ENCODE measurements at places on chromosomes 12 and 14.

DNA sequence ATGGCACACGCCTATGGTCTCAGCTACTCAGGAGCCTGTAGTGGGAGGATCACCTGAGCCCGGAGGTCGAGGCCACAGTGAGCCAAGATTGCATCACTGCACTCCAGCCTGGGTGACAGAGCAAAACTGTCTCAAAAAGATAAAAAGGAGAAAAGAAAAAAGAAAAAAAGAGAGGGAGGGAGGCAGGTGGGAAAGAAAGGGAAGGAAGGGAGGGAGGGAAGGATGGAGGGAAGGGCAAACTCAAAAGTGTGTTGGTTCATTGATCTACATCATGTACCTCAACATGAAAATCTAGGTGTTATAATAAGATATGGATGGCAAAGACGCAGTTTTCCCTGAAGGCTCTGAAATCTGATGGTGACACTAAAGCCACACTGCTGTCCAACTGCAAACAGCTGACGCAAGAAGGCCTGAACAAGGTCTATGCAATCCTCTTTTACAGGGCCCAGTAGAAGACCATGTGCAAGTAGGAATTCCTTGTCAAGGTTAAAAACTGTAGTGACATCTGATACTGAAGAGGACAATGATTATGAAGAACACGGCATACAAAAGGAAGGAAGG, 143.6 kb downstream of the ITPR2 start:
- no peak for DNase-seq

DNA sequence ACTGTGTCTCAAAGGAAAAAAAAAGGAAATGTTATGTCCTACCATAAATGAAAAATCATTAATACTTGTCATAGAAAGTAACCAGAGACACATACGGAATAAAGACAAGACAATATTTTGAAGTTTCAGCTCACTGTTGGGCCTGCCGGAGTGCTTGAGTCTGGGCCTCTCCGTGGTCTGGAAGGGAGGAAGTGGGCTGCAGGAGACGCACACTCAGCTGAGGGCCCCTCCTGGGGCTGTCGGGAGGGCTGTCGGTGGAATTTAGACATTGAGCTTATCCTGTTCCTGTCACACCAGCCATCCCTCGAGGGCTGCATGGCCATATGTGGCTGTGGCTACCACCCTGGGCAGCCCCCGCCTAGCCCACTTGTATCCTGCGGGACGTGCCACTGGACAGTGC, 80.6 kb downstream of the DDX51 start:
- DNase-seq = no peak

DNA sequence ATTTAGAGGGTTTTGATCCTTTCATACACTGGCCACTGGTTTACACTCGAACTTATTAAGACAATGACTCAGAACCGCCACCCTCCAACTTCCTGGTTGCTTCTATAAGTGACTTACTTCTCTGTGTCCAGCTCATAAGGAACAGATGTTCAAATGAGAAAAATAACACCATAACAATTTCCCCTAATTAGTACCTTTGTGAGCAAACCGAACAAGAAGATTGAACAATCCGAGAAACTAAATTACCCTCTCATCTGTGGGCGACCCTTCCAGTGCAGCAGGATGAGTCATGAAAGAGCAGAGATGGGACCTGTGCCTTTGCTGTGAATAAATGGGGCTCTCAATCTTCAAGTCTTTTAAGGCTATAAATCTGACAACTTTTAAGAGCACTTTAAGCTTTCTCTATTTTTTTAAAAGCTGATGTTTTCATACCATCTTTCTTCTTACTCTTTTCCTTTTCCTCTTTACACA, 146.8 kb upstream of the RASSF8 start:
- peak; percentile 35 for DNase-seq

DNA sequence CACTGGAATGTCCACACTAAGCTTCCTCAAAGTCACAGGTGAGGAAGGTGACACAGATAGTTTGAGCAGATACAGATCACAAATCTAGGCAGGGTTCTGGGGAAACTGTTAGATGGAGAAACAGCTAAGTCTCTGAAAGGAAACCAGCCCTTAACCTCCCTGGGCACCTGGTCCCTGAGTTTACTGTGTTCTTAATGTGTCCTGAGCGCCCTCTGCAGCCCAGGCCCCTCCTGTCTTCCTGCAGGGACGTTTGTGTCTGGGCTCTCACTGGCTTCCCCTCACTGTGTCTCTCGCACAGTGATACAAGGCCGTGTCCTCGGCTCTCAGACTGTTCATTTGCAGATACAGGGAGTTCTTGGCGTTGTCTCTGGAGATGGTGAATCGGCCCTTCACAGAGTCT, 684.3 kb downstream of the TMEM121 start:
- peak; percentile 21 for DNase-seq

GRCh38 chr14:36430169-36430568, 89.9 kb downstream of the NKX2-1 start:
- no peak for DNase-seq

- DNase-seq = no peak
Observed at GRCh38 chr14:54867011-54867410, 35.6 kb downstream of the GCH1 start.

DNA sequence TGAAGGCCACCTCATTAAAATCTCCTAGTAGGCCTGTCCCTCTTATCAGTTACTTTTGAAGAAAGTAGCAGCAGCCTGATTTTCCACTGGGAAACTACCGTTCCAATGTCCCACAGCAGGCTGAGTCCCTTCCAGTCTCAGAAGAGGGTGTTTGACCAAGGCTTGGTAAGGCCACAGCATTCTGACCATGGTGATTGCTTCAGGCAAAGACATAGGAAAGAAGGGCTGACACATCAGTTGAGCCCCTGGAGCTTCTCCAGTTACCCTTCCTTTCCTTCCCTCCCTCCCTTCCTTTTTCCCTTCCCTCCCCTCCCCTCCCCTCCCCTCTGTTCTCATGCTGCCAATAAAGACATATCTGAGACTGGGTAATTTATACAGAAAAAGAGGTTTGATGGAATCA, 234.3 kb upstream of the NOS1 start:
- DNase-seq = no peak

DNA sequence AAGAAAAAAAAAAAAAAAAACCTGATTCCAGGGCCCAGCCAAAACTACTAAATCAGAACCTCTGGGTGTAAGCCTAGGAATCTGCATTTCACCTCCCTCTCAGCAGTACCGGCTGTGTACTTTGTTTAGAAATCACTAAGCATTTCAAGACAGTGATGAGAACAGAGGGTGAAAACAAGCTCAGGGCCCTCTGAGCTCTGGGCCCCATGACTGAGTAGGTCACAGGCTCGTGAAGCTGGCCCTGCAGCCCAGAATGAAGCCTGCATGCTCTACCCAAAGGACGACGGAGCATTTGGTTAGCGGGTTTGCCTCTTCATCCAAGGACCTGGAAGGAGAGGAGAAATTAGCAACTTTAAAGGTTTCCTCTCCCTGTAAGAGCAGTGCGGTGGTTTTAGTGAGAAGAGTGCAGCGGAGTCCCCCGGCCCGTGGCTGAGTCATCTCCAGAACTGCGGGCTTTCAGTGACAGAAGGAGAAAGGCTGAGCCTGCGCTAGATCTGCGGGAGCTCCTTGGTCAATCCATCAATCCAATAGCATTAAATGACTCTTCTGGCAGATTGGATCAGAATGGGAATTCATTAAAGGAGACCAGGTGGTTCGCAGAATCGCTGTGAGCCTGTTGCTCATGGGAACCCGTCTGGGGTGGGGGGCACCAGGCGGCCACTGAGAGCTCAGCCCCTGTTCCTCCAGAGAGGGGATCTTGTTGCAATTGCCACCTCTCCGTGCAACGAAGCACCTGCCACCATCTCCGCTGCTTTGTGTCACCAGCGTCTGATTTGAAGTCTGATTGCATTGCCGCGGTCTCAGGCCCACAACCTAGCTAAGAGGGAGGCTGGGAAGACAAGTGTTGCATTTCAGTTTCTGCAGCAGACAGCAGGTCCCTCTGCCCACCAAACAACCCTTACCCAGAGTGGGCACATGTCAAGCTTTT, 7.3 kb downstream of the IL31 start:
- peak; percentile 70 for DNase-seq

GRCh38 chr12:123142921-123143735, 7.8 kb downstream of the PITPNM2 start:
- no peak for DNase-seq

DNA sequence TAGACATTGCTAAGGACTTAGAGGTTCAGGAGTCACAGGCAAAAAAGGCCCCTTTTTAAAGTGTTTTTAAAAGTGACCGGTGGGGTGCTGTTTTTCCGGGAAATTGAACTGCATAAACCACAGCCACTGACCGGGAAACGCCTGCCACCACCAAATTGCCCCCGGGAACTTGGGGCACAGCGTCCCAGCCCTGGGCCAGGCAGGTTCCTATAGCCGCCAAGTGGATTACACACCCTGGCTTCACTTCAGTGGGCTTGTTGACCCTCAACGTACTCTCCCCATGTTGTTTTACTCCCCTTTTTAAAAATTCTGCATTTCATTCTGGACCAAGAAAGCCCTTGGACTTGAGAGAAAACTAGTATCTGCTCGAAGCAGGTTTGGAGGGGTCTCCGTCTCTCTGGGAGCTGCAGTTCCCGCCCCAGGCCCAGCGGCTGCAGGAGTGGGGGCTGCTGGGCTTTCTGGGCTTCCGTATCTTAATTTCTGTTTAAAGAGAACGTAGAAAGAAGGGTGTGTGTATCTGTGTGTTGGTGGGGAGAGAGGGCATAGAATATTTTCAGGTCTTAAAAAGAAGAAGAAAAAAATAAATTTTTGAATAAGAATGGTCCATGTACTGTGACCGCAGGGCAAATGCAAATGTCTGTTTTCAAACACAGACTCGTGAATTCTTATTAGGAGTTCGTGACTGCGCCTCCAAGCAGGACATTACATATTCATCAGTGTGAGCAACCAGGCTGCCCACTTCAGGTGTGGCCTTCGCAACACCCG, 82.9 kb downstream of the PAPOLA start:
- DNase-seq = no peak

GRCh38 chr14:71290960-71291466, 383.8 kb downstream of the PCNX1 start:
- DNase-seq = peak; percentile 51

GRCh38 chr14:92173668-92174067, 51.9 kb downstream of the CPSF2 start:
- DNase-seq = no peak

GRCh38 chr14:68081489-68081888, 261.9 kb downstream of the RAD51B start:
- no peak for DNase-seq

DNA sequence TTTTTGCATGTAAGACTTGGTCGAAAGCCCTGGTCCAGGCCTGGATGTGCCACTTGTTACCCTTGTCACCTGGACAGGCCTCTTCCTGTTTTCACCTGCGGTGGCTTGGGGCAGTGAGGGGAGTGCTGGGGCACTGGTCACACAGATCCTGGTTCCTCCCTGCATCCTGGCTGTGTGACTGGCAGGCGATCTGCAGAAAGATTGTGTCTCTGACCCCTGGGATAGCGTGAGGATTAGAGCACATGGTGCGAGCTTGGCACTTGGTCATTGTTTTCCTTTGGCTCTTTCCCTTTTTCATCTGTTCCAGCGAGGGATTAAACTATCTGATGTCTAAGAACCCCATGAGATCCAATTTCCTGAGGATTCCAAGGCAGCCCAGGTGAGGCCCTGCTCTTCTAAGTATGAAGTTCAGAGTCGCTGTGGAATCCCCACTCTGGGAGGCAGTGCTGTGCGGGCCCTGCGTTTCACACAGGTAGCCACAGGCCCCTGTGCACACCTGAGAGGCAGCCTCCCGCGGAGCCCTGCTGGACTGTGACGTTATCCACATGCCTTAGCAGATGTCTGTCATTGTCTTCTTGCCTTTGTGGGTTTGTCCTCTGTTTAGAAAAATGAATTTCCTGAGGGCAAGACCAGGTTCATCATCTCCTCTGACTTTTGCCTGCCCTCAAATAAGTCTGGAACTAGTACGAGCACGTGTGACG, 288.4 kb downstream of the CACNA1C start:
- no peak for DNase-seq

DNA sequence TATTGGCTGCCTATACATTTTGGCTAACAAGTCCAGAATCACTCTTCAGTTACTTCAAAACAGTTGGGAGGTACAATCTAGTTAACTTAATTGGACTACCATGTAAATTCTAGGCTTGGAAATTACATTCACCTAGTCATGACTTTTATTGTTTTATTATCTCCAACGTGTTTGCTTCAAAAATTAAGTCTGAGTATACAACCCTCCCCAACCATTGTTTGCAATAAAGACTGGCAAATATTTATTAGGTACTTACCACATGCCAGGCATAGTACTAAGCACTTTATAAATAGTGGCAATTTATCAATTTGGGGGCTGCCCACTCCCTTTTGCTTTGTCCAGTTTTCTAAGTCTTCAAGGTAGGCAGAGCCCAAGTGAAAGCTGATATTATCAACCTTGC, 30.3 kb downstream of the TXNDC16 start:
- DNase-seq = no peak

DNA sequence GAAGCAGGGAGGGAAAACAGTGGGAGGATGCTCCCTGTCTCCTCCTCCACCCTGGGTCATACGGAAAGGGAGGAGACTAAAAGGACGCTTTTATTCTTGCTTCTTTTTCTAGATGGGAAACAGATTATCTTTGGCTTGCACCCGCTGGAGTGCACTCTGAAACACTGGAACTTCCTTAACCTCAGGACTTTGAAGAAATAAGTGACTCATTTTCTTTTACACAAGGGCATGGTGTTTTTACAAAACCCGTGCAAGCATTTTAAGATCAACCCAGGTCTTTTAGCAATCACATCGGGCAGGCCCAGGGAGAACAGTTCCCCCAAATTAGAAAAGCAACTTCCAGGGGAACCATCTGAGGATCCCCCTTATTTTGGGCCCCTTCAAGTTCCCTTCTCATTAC, 80.9 kb upstream of the TSPAN11 start:
- DNase-seq = no peak

DNA sequence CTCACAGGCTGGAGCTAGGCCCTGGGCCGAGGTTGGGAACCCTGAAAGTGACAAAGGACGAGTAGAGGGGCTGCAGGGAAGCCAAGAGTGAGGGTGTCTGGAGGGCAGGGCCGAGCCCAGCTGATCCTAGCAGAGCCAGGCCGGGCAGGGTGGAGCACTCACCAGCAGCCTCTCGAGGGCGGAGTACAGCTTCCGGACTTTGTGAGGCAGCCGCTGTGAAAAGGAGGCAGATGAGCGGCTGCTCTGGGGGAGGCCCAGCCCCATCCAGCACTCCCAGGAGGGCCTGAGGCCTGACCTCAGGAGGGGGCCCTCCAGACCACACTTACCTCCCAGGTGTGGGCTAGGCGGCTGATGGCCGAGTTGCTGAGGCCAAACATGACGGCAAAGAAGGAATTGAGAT, 14.7 kb upstream of the ENDOU start:
- DNase-seq = peak; percentile 82

- peak; percentile 91 for DNase-seq
Observed at GRCh38 chr12:111598637-111599452, at the start of gene ATXN2. ATXN2 (minus strand) TSS chr12:111599315; CDS start chr12:111599034, 281 bp downstream.

DNA sequence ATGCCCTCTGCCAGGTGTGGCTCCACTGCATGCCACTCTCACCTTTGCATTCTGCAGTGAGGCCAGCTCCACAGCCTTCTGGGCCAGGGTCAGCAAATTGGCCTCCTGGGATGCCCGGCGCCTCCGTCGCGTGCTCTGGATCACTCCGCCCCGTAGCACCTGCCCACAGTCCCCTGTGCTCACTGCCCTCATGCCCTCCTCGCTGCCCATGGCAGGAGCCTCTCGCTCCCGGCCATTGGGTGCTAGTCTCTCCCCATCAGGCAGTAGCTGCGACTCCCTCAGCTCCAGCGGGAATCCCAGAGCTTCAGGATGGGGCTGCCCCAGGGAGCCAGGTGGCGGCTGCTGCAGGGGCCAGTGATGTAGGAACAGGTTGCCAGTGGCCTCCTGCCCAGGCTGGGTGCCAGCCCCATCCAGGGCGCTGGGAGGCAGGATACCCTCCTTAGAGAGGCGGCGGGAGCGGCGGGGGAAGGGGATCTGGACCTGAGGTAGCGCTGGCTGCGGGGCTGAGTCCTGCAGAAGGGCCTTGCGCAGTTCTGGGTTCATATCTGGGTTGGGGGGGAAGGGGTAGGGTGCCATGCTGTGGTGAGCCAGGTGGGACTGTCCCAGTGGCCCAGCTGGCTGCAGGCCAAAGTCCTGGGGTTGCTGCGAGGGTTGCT, 24.5 kb upstream of the PNMA1 start:
- no peak for DNase-seq

All from GM13976 (cell line).